ENCODE measurements at places on chromosomes 13 and 19.
A peak's percentile ranks its signal among the peaks of the same experiment; 100 is the strongest.

DNA sequence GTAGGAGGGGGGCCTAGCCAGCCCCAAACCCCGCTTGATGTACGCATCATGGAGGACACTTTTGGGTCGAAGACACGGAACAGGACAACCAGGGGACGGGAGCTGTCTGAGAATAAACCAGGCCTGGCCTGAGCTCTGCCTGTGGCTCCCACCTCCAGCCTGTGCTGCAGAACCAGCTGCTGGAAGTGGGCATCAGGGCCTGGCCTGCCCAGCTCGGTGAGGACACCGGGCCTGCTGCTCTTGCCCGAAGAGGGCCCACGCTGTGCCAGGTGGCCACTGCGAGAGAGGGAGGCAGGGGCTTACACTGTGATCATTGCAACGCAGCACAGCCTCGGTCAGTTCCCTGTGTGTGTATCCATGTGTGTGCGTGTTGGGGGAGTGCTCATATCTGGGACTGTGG is 34.6 kb downstream of the CEBPG start:
- no peak for DNase-seq

- DNase-seq, result peak; percentile 82
These were observed 6.6 kb upstream of the NPAS1 start for GRCh38 chr19:47013041-47013517.

- DNase-seq, result no peak
These were observed 55.6 kb downstream of the DOCK9 start for GRCh38 chr13:98922306-98922705.

DNA sequence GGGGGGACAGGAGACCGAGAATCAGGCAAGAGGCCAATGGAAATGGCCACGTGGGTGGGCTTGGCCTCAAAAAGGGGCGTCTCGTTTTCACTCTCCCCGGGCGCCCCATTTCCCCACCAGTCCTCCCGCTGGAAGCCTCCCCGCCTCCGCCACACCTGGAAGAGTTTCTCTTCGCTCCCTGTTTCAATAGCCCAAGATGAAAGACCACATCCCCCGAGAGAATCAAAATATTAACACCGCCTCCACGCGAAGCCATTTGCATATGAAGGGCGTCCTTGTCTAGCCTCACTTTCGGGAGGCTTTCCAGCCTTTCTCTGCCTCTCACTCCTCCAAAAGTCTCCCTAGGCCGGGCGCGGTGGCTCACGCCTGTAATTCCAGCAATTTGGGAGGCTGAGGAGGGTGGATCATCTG is 691 bp upstream of the OLFM2 start:
- DNase-seq, result no peak

GRCh38 chr19:29285878-29286277 is 72.9 kb upstream of the UQCRFS1 start:
- DNase-seq, result peak; percentile 68

GRCh38 chr19:51783372-51783771 is 11.6 kb upstream of the FPR3 start:
- DNase-seq, result peak; percentile 12

- DNase-seq, result no peak
These were observed 23.4 kb downstream of the DPRX start for GRCh38 chr19:53655042-53655665.

DNA sequence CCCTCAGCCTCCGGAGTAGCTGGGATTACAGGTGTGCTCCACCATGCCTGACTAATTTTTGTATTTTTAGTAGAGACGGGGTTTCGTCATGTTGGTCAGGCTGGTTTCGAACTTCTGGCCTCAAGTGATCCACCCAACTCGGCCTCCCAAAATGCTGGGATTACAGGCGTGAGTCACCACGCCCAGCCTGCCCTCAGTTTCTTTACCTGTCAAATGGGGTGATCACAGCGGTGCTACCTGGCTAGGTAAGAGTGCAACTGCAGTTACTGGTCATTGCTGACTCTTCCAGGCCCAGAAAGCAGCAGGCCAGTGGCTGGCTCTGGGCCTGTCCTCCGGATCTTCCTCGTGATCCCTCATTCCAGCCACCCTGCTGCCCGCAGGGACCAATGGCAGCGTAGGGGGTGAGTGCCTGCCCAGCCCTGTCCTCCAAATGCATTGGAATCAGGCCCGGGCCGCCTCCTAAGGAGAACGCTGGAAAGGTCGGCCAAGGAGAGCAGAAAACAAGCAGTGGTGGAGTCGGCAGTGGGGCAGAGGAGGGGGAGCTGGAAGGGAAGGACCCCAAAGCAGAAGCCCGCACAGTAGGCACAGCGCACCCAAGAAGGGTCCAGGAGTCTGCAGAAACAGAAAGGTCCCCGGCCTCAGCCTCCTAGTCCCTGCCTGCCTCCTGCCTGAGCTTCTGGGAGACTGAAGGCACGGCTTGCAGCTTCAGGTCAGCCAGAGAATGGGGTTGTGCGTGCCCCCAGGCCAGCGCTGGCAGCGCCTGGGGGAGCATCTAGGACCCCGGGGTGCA is 1.8 kb upstream of the SLC27A1 start:
- no peak for DNase-seq

GRCh38 chr13:26280822-26281221 is 26.9 kb downstream of the CDK8 start:
- DNase-seq, result no peak

DNA sequence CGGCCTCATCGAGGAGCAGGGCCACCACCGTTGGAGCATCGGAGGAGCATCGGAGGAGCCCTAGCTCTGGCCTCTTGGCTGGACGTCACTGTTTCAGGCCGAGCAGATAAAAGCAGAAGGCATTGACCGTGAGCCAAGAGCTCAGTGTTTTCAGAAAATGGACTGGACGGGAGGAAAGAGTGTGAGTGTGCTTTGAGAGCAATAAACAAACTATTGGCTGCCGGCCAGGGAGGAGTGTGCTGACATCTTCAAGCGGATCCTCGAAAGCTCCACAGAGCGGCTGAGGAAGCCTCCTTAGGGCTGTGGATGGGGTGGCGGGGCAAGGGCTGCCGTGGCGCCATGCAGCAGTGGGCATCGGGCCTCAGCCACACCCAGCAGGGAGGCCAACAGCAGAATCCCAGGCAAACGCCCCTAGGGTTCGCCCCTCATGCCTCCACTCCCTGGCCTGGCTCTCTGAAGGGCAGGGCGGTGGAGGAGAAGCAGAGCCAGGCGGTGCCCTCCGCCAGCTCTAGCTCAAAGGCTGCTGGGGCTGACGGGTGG is 41.8 kb downstream of the IRS2 start:
- peak; percentile 77 for DNase-seq

DNA sequence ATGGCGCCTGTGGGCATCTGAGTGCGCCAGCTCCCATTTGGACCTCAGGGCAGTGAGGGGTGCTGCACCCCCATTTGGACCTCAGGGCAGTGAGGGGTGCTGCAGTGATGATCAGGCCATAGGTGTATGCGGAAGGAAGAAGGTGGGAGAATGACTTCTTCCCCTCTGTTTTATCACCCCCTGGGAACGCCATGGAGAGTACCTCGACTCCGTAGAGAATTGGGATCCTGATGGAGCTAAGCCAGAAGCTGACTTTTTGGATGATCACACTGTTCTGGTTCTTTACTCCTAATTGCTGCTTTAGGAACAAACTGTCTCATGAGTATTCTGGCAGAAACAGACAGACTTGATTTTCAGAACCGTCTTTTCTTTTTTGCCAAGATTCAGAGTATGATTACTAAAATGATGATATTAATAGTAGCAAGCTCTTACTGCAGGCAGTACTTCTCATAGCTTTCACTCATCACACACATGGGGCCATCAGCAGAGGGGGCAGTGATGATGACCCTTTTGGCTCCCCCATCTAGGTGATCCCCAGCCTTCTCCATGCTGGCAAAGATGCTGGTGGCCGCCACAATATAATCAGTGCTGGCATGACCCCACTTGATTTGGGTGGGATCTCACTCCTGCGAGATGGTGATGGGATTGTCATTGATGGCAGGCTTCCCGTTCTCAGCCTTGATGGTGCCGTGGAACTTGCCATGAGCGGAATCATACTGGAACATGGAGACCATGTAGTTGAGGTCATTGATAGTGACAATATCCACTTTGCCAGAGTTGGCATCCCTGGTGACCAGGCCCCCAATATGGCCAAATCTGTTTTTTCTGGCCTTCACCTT is 10.3 kb upstream of the UBAC2 start:
- DNase-seq, result no peak

GRCh38 chr19:54518844-54519243 is 16.2 kb downstream of the LAIR2 start:
- DNase-seq, result no peak

GRCh38 chr13:45278096-45278645 is 62.8 kb downstream of the TPT1 start:
- DNase-seq, result peak; percentile 12

DNA sequence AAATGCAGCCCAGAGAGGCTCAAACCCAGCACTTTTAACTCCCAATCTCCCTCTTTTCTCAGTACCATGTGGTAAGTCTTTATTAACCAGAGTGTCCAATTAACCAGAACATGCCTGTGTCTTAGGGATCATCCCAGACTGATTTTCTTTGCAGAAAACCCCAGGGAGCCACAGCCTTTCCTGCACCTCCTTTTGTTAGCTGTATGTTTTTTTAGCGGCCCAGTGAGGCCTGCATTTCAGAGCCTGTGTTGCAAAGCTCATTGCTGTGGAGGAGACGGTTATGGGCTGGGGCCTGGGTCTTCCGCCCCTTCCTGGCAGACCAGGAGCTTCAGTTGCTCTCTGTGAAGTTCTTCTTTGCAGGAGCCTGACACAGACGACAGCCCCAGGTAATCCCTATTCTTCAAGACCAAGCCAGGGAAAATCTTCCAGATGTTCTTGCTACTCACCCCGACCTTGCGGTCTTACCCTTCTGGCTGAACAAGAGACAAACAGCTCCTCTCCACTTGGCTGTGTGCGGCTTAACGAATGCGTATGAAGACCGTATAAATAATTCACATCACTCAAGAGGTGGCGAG is 70.7 kb upstream of the TSHZ3 start:
- DNase-seq, result peak; percentile 9

- peak; percentile 48 for DNase-seq
These were observed 56.9 kb downstream of the LACC1 start for GRCh38 chr13:43936647-43937046.

- peak; percentile 97 for DNase-seq
These were observed at the start of gene MFSD12 for GRCh38 chr19:3557461-3558248. Gene MFSD12, minus strand, starts transcription at chr19:3557586. Its CDS starts 183 bp downstream, at chr19:3557403.

GRCh38 chr19:18683109-18683957 is at the start of gene CRTC1:
Gene CRTC1, plus strand, starts transcription at chr19:18683680. Its CDS starts 23 bp downstream, at chr19:18683703.
- peak; percentile 97 for DNase-seq

- peak; percentile 80 for DNase-seq
These were observed 130.3 kb upstream of the SERP2 start for GRCh38 chr13:44243198-44243857.

- DNase-seq, result no peak
These were observed 470.7 kb upstream of the SLITRK1 start for GRCh38 chr13:84352946-84353345.

- DNase-seq, result no peak
These were observed 19.5 kb downstream of the CHST8 start for GRCh38 chr19:33641261-33641660.
